Activated T-cell treated with anti-CD3 and anti-CD28 coated beads, Interleukin-2, amount 50 U/mL, for 72 hours (primary cell): ENCODE measurements at places on chromosomes 4 and X.

DNA sequence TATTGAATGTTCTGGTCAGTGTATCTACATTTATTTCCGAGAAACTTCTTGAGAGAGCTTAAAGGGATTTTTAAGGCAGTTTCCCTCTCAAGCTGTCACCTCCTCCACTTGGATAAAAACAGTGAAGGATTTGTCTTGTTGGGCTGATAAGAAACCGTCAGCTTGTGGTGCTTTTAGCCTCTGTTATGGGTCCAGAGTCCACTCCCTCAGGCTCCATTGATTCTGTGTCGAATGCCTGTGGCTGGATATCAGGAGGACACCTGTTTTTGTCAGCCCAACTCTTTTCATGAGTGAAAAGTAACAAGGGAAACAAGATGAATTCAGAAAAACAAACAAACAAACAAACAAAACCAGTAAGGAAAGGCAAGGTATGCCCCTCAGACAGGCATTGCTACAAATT, 12.4 kb downstream of the CLCN4 start:
- no peak for DNase-seq

- DNase-seq: no peak
Measured at GRCh38 chrX:40504801-40505605, 75.8 kb upstream of the ATP6AP2 start.

- DNase-seq: no peak
Measured at GRCh38 chrX:81564851-81565250, 362.9 kb downstream of the SH3BGRL start.

DNA sequence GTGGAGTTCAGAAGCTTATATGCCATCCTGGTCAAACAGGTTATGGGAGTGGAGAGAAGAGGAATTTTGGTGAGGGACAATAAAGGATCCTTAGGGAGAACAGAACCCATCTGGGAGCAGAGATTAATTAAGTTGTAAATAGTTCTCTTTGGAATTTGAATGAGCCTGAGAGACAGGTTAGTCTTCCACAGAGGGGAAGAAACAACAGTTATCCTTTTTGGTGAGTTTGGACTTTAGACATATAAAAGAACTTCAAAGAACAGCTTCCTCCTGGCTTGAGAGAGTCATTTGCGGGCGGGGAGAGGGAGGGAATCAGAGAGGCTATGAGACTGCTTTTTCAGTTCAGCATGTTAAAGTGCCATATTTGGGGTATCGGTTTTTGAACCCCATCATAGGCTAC, 793.3 kb upstream of the MAGEB2 start:
- no peak for DNase-seq

- DNase-seq: peak; percentile 49
Measured at GRCh38 chr4:68175562-68176155, 46.0 kb upstream of the TMPRSS11F start.

DNA sequence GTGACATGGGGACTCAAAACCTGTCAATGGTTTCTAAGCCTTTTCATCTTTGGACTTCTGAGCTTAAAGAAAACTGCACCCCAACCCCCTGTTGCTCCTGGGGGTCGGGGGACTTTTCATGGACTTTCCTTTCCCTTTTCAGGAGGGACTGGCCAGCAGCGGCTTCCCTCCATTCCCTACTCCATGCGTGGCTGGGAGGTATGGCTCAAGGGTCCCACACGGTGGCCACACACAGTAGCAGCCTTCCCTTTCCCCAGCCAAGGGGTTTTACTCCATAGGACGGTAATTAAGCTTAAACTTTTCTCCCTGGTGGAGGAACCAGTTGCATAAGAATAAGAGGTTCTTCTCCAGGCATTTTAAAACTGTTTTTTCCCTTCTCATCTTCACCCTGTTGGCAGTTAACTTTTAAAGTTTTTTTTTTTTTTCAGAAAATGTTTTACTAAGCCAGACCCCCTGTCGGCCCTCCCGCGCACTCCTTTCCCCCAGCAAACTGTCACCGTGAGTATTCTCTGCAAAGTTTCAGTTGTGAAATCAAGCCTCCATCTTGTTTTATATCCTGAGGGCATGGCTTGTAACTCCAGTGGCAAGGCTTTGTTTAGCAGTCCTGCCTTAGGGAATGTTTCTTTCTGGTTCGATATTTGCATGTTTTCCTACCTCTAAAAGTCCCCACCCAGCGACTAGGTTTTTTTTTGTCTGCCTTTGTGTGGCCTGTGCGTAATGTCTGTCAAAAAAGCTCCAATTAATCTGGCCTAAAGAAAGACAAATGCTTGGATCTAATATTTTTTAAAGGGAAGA, 325.7 kb downstream of the TLL1 start:
- DNase-seq: no peak

DNA sequence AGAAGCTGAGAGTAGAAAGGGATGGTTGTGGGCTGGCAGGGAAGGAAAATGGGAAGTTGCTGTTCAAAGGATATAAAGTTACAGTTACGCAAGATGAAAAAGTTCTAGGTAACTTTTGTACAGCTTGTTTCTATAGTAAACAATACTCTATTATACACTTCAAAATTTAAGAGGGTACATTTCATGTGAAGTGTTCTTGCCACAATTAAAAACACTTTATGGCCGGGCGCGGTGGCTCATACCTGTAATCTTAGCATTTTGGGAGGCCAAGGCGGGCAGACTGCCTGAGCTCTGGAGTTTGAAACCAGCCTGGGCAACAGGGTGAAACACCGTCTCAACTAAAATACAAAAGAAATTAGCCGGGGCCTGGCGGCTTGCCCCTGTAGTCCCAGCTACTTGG, 623.6 kb downstream of the STIM2 start:
- no peak for DNase-seq

DNA sequence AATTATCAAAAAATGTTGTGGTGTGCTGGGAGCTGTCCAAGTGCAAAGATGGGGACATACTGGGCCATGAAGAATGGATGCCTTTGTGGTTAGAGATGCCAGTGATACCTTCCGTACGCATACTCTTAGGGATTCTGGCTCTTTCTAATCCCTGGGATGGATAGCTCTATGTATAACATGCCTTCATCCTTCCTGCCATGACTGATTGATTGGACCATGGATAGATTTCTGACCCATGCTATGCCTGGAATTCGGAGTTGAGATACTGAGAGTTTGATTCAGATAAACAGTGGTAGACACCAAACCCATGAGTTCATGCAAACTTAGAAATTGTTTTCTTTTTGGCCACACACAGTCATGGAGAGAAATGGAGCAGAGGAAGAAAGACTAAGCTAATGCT, 147.2 kb upstream of the WDFY3 start:
- no peak for DNase-seq

DNA sequence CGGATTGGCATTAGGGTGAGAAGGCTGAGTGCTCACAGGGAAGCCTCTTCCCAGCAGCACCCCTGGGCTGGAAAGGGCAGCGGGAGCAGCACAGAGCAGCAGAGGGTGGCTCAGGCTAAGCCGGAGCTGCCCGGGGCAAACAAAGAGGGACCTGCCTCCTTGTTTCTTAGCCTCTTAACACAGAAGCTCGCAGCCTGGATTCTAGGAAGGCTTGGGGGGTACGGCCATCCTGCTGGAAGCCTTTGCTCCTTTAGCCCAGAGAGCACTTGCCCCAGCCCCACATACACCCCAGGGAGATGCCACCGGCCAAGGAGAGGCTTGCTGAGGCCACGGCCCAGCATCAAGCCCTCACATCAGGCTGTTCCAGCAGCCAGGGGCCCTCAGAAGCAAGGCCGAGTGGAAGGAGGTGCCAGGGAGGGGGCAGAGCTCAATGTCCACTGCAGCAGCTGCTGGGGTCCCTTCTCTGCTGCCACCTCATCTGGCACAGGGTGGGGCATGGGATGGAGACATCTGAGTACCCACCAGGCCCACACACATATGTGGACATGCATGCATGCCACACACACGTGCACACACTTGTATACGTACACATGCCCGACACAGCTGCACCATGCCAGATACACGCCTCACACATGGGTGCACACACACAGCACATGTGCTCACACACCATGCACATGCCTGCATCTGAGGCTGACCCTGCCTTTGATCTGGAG, 20.3 kb upstream of the SPON2 start:
- DNase-seq: no peak

GRCh38 chr4:187088070-187088799, 364.6 kb upstream of the FAT1 start:
- DNase-seq: no peak

DNA sequence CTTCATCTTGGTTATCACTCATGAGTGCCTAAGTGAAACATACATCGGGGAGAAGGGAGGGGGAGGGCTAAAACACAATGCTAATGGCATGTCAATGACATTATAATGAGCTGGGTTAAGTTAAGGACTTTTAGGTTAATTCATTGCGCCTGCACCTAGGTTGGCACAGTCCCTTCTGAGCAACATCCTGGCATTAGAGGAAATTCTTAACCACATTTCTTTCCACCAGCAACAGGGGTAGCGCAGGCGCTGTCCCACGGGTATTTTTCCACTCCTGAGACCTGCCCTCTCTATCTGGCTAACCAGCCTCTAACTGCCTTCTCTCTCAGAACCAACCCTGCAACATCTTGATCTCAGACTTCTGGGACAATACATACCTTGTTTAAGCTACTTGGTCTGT, 39.0 kb upstream of the PROM1 start:
- DNase-seq: peak; percentile 36

- no peak for DNase-seq
Measured at GRCh38 chr4:66182636-66183035, 512.3 kb upstream of the EPHA5 start.

DNA sequence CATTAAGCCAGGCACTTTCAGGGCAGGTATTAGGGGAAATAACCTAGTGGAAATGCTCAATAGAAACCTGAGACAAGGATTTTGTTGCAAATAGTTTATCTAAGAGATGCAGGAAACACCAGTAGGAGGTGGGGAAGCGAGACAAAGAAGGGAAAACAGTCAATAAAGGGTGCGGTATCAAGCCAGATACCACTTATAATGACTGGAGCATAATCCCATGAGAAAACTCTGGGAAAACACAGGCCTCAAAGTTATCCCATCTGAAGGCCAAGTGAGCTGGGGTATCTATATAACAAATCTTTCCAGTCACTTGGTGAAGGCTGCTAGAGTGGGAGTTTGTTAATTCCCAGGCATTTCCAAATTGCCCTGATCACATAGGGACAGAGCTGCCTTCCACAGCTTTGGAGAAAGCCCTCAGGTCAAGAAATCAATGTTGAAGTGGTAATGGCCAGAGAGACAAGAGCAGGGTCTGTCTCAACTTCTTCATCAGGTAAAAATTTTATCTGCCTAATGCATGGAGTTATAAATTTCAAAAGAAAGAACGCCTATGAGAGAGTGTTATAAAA, 9.8 kb upstream of the HMGB2 start:
- no peak for DNase-seq

- no peak for DNase-seq
Measured at GRCh38 chr4:77599378-77599777, 6.2 kb upstream of the CXCL13 start.

- no peak for DNase-seq
Measured at GRCh38 chr4:187258651-187259401, 535.2 kb upstream of the FAT1 start.

GRCh38 chr4:7430965-7431695, 3.6 kb downstream of the PSAPL1 start:
- no peak for DNase-seq

DNA sequence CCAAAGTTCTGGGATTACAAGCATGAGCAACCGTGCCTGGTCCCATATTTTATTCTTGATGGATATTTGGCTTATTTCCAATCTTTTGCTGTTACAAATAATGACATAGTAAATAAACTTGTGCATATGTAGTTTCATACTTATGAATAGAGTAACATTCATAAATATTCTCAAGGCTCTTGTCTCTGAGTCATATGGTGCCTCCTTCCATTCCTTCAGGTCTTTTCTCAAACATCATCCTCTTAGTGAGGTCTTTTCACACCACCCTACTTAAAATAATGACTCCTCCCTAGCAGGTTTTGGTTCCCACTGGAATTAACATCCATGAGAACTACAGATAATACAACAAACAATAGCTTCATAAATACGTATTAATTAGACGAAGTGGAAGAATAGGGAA, 416.6 kb downstream of the IQCM start:
- DNase-seq: no peak
